Activated T-cell treated with anti-CD3 and anti-CD28 coated beads, Interleukin-2, amount 50 U/mL, for 1 hour (primary cell): ENCODE measurements at places on chromosomes 12 and 14.
A peak's percentile ranks its signal among the peaks of the same experiment; 100 is the strongest.

- DNase-seq, result no peak
These were observed 148.7 kb downstream of the DICER1 start for GRCh38 chr14:95008445-95009217.

GRCh38 chr12:50984586-50985298, 32.4 kb downstream of the HIGD1C start:
- DNase-seq, result no peak

DNA sequence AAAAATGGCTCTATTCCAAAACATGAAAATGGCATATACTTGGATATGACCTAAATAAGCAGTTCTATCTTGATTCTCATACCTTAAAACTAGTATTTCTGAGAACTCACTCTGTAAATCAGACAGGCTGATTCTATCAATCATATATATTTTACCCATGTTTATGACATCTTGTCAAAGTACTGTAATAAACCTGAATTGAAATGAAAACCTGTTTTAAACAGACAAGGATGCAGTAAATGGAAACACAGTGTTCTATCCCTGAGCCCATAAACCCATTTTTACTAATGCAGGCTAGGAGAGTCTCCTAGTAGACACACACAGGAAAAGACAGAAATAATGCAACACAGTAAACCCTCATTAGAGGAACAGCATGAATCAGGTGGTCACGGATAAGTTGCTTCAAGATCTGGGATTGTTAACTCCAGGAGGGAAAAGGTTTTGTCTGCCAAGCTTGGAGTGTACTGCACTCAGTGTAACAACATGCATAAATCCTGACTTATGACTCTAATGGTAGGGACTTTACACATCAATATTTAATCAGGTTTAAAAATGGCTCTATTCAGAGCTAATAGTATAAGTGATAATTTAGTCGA, 93.6 kb upstream of the CPNE8 start:
- no peak for DNase-seq

GRCh38 chr14:90740081-90740480, 76.1 kb downstream of the TTC7B start:
- no peak for DNase-seq

DNA sequence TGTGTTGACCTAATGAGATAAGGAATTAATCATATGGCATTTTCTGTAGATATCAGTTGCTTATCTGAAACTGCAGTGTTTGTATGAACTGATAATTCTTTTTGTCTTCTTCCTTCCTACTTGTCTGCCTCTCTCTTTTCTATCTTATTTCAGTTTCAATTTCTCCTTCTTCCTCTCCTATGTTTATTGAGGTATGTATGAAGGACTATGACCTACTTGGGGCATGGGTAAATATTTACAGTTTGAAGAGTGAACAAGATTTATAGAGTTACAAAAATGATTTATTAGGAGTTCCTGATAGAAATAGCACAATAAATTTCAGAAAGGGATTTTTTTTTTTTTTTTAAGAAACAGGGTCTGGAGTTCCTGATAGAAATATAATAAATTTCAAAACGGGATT, 88.7 kb upstream of the MUCL1 start:
- no peak for DNase-seq

GRCh38 chr12:128734371-128734770, 89.4 kb downstream of the SLC15A4 start:
- no peak for DNase-seq

- DNase-seq, result no peak
These were observed 513 bp downstream of the BCAT1 start for GRCh38 chr12:24948420-24948756.

DNA sequence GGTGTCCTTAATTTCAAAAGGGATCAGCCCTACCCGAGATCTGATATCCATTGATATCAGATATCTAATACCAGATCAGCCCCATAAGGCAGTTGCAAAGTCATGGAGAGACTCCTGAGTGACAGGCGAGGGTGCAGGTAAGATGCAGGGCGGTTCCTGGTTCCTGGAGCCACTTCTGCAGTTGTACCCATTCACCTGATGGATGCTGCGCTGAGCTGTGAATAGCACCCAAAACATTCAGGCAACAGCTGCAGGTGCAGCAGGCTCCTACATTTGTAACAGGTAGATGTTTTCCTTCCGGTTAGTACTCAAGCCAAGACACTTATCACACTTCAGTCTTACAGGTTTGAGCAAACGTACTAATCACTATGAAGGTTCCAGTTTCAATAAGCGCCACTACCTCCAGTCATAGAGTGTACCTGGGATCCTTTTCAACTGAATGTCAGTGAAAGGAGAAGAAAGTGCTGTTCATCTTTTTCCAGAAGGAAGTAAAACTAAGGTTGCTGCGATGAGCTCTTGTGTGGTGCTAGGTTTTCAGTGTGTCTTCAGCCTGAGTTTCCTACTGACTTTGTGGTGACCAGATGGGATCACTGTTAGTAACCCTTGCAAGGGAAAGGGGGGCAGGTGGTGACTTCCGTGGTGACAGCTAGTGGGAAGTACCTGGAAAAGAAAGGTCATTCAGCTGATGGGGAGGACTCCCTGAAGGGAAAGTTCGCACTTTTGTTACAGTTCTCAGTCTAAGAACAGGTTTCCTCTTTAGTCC, 1.9 kb downstream of the ATP6V0A2 start:
- DNase-seq, result no peak

- DNase-seq, result no peak
These were observed 16.5 kb downstream of the KLHL28 start for GRCh38 chr14:44945264-44945663.

GRCh38 chr14:37083599-37083998, 88.8 kb downstream of the SLC25A21 start:
- DNase-seq, result no peak

GRCh38 chr14:61471297-61472005, 150.1 kb downstream of the PRKCH start:
- DNase-seq, result no peak

DNA sequence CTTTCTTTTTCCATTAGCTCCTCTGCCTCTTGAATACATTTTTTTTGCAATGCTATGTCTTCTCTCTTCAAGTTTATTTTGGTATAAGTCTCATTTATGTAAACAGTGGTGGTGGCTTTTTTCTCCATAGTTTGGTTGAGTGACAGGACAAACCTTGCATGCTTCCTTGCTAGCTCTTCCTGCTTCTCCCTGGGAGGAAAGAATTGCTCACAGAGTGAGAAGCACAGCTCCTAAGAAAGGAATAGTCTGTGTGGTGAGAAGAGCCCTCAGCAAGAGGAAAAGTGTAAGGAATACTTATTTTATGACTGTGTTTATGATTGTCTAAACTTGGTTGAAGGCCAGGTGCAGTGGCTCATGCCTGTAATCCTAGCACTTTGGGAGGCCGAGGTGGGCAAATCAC, 11.5 kb downstream of the CCDC175 start:
- DNase-seq, result no peak

DNA sequence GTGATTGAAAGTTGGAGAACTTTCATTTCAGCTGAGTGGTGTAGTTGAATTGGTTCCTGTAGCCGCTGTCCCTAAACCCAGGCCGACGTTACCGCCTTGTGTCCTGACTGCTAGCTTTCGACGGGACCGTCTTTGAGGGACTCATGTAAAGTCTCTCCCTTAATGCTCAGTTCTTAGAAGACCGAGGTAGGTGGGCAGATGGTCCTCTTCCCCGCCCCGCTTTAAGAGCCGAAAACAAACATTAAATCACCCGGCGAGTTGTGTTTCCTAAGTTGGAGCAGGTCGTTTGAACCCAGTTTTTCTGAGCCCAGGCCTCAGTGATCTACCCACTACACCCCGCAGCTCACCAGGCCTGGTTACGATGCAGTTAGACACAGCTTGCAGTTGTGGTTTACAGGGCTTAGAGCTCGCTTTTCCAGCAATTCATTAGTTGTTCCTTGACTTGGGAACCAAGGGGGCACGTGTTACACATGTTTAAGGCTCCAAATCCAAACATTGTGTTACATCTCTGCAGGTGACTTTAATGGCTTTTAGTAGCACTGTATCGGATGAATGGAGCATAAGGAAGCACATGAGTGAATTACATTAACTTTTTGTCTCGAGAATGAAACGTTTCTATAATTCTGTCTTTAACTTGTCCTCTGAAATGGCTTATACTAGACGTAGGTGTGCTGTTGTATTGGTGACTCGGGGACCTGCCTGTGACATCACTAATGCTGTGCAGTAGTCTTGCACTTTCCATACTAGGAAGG, 790 bp downstream of the NEDD1 start:
- peak; percentile 31 for DNase-seq

DNA sequence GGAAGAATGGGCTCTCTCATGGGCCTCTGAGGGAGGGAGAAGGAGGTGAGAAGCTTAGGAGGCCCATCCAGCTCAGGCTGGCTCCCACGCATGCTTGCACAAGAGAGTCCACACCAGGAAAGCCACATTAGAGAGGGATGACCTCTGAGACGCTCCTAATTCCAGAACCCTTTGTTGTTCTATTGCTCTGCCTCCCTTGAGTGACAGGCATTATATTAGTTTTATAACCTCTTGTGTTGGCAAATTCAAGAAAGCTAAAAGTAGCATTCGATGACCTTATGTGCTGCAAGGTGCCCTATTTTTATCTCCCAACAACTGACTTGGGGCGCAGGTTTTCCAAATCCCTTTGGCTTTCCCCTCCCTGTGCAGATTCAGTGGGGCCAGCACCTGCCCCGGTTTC, 190.1 kb downstream of the KSR2 start:
- DNase-seq, result no peak

GRCh38 chr12:130454296-130454695, 116.6 kb downstream of the PIWIL1 start:
- DNase-seq, result no peak

DNA sequence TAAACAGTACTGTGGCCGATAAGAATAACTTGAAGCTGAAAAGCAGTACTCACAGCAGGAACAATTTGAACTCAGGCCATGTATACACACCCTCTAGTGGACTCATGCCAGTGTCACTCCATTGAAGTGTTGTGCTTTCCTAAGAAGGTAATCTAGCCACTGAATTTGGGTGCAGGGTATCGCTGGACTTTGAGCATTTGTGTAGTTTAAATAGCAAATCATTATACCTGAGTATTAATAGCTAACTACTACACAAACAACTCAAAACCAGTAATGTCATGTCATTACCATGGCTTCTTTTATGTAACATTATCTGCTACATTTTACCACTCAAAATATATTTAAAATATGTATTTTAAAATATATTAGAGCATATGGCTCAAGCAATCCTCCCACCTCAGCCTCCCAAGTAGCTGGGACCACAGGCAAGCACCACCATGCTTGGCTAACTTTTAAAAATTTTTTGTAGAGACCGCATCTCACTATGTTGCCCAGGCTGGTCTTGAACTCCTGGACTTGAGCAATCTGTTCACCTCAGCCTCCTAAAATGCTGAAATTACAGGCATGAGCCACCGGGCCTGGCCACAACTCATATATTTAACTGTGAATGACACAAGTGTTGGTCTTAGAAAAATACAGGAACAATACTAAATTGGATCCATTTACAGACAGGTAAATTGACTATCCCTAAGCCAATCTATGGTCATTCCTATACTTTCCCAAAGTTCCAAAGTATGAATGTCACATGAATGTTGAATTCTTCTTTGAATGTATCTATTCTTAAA, 25.6 kb upstream of the ARID4A start:
- DNase-seq, result no peak

- DNase-seq, result no peak
These were observed 91.3 kb upstream of the RTL1 start for GRCh38 chr14:100994756-100995330.

- no peak for DNase-seq
These were observed 18.1 kb upstream of the PPP1R1A start for GRCh38 chr12:54606556-54606955.

DNA sequence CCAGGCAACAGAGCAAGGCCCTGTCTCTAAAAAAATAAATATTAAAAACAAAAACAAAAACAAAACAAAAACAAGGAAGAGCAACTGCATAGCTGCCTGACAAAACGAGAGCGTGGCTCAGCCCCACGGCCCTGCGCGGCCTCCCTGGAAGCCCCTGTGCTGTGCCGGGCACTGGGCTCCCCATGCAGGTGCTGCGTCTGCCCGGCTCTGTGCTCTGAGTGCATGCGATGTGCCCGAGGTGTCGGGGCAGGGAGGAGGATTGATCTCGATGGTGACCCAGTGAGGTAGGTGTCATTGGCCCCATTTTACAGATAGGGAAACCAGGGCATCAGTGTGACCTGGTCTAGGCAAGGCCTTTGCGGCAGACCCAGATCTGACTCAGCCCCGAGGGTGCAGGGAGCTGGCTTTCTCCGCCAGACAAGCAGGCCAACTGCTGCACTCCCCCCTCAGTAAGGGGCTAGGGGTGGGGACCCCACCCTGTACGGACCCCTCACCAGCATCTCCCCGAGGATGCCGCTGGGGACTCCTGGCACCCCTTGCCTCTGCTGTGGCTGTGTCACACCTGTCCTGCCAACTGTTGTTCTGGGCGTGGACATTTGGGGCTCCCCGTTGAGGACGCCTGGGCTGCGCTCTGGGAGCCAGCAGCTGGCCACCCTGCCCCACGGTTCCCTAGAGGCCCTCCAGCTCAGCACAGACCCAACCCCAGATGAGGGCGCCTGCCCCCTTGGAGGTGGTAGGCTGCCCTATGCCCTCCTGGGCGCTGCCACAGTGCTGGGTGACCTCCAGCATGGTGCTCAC, 15.3 kb downstream of the GPR132 start:
- peak; percentile 27 for DNase-seq

DNA sequence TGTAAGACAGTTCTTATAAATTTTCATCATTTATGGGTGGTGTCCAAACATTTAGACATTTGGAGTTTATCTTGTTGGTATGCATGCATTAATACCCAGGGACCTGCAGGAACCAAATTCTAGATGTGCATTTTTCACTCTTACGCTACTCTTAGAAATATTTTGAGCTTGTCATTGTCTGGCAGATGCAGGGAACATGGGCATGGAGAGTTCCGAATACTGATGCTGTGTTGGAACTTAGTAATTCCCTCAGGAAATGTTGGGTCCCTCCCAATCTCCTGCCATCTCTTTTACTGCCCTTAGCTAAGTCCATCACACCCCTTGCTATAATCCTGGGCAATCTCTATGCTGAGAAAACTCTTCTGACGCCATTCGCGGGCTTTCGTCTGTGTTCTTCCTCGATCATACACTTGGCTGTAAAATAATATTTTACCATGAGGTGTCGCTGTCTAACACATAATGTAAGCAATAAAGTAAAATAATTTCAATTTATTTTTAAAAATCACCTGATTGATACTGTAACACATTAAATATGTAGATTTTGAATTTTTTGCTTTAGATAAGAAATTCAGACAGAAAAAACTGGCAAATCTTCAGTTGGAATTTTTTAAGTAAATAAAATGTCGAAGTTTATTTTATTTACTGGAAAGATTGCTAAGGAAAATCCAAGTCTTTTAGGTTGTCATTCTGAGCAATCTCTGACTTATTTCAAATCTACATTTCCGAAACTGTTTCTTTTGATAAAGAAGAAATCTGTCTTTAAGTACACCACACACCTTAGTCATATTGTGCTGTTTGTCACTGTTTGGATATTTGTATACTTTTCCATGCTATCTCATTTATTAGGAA, 304.1 kb upstream of the SSTR1 start:
- no peak for DNase-seq

DNA sequence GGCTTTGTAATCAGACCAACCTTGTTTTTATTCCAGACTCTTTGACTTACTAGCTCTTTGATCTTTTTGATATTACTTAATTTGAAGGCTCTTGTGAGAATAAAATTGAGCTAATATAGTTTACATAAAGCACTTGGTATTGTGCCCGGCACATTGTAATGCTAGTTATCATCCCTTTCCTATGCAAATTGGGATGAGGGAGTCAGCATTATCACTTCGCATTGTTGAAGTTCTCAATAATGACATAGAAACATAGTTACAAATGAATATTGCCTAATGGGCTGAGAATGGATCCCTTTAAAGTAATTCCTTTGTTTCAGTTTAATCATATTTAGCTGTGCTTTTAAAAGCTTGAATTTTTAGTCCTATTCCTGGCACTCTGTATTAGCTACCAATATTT, 36.6 kb downstream of the SUPT16H start:
- DNase-seq, result no peak

- DNase-seq, result no peak
These were observed 17.6 kb downstream of the C14orf132 start for GRCh38 chr14:96056509-96057422.
